Amygdala (tissue), 56 donors: ENCODE measurements at places on chromosomes 1 and 21.

DNA sequence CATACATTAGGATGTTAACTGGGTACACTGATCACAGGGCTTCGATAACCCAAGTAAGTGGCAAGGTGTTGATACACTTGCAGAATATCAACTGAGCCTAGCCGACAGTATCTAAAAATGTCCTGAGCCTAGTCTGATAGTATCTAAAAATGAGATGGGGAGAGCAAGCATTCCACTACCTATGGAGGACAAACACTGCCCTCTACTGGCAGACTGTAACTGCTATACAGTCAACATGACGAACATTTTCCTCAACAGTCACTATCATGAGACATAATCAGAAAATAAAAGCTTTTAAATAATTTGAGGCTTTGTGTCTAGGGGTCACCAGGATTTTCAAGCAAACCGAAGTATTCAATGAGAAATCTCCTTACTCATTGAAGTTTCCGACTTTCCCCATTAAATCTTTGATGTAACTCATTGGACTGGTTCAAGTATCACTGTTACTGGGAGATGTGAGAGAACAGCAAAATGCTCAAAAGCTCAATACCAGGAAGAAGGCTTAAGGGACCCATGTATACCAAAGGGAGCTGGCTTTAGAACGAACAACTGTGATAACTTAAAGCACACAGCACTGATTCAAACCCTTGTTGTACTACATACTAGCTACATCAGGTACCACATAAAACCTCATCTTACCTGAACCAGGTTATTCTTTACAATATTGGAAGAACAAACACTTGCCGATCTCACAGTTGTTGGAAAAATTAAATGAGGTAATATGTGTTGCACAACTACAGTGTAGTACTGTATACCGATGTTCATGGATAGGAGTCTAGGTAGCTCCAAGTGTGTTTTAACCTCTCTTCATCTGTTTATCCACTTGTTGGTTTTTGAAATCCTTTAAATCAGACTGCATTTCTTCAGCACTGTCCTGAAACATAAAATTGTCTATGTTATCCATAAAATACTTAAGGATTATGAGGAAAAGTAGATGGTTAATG is 31.1 kb upstream of the SLC45A3 start:
- DNase-seq, result peak; percentile 28

DNA sequence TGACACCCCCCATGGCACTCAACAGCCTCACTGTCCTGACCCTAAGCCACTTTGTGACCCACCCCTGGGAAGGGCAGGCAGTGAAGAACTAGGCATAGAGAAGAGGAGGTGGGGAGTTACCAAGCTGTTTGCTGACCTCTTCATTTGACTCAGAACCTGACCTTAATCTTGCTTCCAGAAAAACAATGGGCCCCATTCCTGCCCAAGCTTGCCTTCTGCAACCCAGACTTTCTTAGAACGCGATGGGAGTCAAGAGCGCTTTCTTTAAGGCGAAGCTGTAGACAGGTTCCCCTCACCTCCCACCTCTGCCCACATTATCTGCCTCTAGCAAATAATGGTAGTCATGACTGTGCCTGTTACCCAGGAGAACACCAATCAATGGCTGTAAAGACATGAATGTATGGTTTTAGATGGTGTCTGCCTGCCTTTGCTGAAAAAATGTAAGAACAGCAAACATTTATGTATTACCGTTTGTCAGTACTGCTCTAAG is 8.2 kb upstream of the CBR3 start:
- DNase-seq, result no peak

- no peak for DNase-seq
Measured at GRCh38 chr1:158203693-158204457, 23.2 kb downstream of the CD1D start.

- DNase-seq, result no peak
Measured at GRCh38 chr21:24183077-24183476, 1424.2 kb downstream of the MRPL39 start.

DNA sequence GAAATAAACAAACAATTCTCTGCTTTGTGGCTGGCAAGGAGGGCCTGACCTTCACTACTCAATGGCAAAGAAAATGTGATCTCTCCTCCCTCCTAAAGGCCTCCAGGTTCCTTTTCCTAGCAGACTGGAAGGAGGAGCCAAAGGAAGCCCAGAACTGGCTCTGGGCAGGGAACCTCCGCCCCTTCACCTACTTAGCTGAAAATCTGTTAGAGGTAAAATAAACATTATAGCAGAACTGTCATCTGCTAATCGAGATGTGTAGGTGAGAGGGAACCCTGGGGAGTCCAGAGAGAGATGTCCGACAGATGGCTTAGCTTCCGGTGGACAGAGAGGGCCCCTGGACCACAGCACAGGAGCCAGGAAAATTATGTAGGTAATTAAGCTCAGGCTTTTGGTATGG is 75.2 kb upstream of the KCNA3 start:
- DNase-seq, result no peak

DNA sequence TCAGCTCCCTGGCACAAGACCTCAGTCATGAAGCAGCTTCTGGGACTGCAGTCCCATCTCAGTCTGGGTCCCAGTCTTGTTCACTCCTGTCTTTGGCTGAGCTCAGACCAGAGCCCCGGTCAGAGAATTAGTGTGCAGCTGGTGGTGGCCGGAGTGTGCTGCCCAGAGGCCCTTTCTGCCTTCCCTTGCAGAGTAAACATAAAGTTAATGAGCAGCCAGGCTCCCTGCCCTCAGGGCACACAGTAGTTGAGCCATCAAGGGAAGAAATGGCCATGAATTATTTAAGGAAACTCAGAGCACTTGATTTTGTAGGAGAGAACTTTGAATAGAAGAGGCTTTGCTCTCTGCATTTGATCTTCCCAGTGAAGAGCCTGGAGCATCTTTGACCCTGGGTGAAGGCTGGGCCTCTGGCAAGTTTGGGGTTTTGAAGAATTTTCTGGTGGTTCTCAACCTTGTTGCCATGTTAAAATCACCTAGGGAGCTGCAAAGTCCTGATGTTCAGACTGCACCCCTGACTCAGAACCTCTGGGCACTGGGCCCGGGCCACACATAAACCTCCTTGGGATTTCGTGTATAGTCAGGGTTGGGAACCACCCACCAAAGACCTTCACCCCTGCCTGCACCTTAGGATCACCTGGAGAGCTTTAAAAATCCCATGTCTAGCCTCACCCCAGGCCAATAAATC is 26.4 kb upstream of the SELENON start:
- no peak for DNase-seq

DNA sequence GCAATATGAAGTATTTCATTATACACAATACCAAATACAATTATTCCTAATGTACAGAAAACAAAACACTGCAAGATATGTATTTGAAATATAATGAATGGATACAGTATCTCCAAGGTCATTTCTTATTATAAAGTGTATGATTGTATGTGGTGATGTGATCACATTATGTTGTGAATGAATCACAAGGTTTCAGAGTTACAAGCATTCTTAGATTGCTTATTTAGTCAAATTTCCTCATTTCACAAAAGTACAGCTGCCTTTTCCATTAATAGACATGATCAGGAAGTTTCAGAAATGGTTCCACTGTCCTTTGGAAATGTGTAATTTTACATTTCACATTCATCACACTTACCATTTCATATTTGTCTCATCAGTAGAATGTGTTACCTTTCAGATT is 28.3 kb upstream of the NEK7 start:
- no peak for DNase-seq

DNA sequence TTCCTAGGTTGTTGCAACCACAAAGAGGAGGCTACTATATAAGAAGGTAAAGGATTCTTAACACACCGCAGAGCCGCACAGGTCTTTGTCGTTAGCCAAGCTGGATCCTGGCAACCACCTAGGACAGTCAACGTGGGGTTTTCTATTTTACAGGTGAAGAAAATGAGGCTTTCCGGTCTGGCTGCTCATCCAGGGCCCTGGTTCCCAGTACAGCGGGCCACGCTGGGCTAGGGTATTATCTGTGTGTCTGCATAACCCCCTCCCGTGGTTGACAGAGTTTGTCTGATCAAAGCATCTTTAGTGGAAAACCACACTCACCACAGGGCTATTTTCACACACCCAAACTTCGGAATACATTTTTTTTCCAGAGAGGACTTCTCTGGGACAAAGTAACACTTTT is 39.0 kb upstream of the PDE9A start:
- DNase-seq, result no peak

DNA sequence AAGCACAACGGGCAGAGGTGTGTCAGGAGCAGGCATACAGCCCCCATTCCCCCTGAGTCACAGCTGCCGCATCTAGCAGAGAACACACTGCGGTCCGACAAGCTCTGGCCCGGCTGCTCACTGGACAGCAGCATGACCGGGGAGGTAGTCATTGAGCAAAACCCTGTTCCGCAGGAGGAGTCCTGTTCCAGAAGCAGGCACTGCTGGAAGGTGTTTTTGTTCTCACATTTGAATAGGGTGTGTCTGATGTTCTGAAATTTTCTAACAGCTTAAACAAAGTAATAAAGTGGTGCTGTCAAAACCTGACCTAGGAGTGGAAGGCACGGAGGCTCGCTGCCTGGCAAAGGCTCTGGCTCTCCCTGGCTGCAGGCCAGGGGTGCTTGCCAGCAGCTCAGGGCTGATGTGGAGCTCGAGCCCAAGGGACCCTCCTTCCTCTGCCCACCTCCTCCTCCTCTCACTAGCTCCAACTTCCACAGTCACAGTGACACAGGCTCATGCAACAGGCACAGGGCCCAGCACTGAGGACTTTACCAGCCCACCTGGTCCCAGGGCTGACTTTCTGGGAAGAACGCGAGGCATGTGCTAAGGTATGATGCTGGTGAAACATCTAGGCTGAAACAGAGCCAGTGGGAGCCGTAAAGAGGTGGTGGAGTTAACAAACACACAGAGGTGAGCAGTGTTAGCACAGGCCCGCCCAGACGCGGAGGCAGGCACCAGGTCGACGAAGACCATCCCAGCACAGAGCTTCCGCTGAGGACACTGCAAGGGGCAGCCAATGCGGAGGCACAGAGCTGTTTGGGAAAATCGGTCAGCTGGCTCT is 118.6 kb upstream of the IFFO2 start:
- no peak for DNase-seq

- peak; percentile 82 for DNase-seq
Measured at GRCh38 chr1:150560576-150561253, 11.5 kb downstream of the ADAMTSL4 start.

DNA sequence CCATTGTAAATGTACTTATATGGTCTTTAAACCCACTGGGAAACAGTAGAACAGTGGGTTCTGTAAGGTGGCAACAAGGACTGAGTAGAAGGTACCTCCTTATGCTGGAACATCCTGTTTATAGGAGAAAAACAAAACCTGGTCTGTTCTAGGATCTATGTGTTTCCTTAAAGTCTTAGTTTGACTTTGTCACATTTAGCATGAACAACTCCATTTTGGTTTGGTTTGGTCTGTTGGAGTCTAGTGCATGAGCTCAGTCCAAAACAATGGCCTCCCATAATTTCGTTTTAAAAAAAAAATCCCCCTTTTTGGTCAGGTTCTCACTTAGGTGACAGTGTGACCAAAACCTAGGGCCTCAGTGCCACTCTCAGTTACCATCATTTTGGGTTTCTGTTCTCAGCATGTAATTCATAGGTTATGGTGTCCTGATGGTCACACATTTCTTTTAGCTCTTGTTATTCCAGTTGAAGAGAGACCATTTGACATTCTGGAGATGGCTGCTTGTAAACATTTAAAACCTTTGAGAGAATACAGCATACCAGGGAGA is 66.4 kb upstream of the IL12RB2 start:
- DNase-seq, result no peak
